ENCODE measurements at places on chromosomes 4 and X.

DNA sequence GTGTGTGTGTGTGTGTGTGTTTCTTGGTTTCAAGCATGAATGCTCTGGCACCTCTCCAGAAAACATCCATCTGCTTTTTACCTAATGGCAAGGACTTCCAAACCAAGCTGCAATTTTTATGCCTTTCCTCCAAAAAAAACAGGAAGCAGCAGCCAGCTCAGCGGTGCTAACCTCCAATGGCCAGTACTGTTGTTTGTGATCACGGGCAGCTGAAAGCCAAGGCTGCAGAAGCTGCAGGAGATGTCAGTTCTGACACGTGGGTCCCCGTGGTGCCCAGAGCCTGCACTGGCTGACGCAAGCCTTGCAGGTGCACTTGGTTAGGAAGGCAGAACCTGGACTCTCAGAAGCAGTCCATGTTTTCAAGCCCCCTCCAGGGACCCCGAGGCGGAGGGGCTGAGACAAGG, 313.6 kb upstream of the DDX53 start:
- peak; percentile 41 for DNase-seq

- DNase-seq, result peak; percentile 74
Measured at GRCh38 chr4:67885762-67886161, 2.0 kb upstream of the TMPRSS11D start.

DNA sequence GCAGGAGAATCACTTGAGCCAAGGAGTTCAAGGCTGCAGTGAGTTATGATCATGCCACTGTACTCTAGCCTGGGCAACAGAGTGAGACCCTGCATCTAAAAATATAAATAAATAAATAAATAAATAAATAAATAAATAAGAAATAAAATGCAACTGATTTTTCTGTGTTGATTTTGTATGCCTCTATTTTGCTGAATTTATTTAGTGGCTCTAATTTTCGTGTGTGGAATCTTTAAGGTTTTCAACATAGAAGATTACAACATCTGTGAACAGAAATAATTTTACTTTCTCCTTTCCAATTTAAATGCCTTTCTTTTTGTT, 30.9 kb upstream of the ABCG2 start:
- no peak for DNase-seq

GRCh38 chr4:105149771-105150170, 3.1 kb downstream of the TET2 start:
- no peak for DNase-seq

GRCh38 chr4:79575709-79576428, 167.8 kb upstream of the GK2 start:
- DNase-seq, result no peak

GRCh38 chr4:184154199-184154598, 63.5 kb downstream of the ENPP6 start:
- DNase-seq, result no peak

- DNase-seq, result peak; percentile 53
Measured at GRCh38 chr4:114807759-114808404, 209.3 kb downstream of the UGT8 start.

GRCh38 chr4:55330241-55330640, 15.8 kb upstream of the SRD5A3 start:
- DNase-seq, result no peak

DNA sequence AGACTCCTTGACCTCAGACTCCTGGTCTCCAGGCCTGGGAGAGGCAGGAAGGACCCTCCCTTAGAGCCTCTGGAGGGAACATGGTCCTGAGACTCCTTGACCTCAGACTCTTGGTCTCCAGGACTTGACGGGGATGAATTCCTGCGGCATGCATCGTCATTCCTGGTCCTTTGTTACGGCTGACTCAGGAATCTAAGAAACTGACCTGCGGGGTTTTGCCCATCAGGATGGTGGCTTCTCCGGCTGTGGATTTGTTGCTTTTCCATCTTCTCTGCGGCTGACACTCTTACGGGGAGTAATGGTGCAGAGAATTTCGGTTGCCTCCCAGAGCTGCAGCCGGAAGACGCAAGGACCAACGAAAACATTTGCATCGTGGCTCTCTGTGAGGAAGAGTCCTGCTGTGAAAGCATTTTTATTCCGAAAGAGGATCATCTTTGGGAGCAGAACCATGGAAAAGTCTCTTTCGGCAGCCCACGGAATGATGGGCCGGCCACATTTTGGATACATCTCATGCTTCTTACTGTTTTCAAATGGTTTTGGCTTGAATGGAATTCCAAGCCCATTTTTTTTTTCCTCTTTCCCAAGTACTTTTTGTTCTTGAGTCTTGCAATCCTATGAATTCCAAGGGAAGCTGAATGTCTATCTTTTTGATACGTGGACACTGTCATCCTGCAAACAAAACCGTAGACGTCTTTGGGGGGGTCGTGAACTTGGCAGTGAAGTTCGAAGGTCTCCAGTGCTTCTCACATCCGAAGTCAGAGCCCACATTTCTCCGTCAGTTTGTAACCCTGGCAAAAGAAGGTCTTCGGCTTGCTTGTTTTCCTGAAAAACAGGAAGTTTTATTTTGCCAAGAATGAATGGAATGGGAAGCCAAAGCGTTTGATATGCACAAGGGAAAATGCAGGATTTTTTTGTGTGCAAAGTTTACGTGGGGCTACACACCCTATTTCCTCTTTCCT, 36.5 kb downstream of the SHOX start:
- no peak for DNase-seq

DNA sequence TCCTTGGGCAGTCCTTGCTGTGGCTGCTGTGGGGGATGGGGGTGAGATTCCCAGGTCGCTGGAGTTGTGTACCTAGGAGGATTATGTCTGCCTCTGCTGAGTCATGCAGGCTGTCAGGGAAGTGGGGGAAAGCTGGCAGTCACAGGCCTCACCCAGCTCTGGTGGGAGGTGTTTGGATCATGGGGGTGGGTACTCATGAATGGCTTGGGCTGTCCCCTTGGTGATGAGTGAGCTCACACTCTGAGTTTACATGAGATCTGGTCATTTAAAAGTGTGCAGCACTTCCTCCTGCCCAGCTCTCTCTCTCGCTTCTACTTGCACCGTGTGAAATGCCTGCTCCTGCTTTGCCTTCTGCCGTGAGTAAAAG, 24.6 kb upstream of the PDLIM3 start:
- no peak for DNase-seq

- no peak for DNase-seq
Measured at GRCh38 chr4:89109841-89110540, 1.3 kb upstream of the TIGD2 start.

DNA sequence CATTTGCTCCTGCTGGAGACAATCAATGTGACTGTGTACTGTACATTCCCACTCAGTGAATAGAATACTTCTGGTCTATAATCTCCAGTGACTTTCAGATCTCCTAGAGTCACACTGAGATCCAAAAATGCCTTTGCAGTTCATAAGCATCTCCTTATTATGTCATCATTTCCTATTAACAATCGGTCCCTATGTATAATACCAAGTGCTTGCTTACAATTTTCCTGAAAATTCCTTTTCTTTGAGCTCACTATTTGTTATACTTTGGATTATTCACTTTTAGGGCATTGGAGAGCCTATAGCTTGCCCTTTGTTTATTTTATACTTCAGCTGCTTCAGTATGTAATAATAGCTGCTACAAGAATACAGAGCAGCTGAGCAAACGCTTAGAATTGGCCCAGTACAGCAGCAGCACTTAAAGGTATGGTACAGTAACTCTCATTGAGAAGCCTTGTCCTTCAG, 313.0 kb downstream of the DCTD start:
- DNase-seq, result peak; percentile 11

GRCh38 chr4:79588679-79589078, 180.7 kb upstream of the GK2 start:
- DNase-seq, result peak; percentile 16

DNA sequence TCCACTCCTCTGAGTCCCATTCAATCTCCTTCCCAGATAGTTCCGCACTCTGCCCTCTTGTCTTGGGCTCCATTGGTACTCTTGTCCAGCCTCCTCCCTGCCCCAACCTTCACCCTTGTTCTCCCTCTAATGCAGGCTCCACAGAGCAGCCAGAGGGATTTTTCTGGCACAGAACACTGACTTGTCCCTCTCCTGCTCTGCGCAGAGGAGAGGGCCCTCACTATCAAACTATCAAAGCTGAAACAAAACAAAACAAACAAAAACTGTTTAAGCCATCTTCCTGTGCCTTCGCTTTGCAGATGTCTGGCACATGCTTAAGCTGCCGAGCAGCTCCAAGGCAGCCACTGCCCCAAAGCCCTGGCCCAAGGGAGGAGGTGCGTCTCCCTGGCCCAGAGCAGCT, 2.9 kb downstream of the CNGA2 start:
- no peak for DNase-seq

Data from AG20443 (cell line).